ENCODE measurements at places on chromosomes 13 and 19.

DNA sequence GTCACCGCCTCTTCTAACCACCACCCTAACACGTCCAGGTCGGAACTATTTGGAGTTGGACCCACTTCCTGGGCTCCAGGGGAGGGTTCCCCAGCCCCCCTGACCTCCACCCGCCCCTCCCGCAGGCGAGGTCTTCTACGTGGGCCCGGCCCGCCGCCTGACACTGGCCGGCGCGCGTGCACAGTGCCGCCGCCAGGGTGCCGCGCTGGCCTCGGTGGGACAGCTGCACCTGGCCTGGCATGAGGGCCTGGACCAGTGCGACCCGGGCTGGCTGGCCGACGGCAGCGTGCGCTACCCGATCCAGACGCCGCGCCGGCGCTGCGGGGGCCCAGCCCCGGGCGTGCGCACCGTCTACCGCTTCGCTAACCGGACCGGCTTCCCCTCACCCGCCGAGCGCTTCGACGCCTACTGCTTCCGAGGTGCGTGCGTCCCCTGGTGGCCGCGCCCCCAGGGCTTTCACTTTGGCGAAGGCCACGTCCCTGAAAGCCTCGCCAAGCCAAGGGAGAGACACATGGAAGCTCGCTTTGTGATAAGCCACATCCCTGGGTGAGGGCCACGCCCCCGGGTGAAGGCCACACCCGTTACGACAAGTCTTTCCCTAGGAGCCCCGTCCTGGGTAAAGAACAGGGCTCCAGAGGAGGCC, 13.2 kb downstream of the NCAN start:
- DNase-seq, result peak; percentile 45

DNA sequence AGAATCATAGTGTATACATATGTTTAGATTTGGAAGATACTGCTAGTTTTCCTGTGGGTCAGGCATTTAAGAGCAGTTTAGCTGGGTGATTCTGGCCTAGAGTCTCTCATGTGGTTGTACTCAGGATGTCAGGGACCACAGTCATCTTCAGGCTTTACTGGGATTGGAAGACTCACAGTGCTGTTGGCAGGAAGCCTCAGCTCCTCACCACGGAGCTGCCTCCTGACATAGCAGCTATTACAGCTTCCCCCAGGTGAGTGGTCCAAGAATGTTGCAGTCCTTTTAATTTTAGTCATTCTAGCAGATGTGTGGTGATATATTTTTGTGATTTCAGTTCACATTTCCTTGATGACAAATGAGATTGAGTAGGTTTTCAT, 16.9 kb upstream of the GPR18 start:
- DNase-seq, result peak; percentile 69

DNA sequence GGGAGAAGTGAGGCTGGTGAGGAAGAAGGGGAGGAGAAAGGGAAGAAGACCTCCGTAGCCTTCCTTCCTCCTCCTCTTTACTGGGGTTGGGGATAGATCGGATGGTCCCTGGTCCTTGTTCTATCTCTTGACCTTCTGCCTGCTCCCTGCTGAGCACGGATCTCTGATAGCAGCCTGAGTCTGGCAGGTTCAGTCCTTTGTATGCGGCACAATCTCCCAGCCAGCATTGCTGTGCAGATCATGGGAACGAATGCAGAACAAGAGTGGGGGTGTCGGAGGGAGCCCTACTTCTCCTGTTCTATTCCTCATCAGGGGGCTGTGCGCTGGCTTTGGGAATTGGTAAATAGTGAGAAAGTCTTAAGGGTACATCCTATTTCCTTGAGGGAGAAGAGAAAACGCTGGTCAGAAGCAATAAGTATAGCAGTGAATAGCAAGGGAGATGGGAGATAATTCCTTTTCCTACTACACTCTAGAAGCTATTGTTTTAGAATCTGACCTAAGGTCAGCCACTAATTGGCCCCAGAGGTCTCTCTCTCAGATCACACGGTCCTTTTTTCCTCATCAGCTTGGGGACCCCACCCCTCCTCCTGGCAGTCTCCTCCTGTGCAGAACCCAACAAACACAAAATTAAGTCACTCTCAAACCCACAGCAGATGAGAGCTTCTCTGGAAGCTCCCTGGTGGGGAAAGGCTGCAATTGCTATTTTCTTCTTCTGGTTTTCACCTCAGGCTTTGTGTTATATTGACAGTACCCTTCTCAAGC, 41.0 kb downstream of the KL start:
- DNase-seq, result peak; percentile 23

DNA sequence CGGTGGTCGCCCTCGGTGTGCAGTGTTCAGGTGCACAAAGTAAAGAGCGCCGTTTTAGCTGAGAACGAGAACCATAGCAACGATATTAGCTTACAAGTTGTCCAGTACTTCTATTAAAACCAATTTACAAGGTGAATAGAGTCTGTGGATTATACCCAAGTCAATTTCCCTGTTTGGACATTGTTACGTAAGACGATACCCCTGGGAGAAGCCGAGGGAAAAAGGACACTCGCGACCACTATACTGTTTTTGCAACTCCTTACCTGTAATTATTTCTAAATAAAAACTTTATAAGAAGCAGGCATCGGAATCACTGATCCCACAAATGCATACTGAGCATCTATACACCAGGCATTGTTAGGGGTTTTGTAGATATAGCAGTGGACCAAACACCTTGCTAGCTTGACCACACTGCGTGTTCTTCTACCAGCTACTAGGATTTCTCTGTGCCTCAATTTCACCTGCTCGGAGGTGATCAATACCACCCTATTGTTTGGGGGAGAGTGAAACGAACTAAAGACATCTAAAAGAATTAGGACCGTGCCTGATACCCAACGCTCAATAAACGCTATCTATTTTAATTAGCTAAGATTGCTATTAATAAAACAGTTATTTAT, 488 bp upstream of the EEF2 start:
- DNase-seq, result no peak

DNA sequence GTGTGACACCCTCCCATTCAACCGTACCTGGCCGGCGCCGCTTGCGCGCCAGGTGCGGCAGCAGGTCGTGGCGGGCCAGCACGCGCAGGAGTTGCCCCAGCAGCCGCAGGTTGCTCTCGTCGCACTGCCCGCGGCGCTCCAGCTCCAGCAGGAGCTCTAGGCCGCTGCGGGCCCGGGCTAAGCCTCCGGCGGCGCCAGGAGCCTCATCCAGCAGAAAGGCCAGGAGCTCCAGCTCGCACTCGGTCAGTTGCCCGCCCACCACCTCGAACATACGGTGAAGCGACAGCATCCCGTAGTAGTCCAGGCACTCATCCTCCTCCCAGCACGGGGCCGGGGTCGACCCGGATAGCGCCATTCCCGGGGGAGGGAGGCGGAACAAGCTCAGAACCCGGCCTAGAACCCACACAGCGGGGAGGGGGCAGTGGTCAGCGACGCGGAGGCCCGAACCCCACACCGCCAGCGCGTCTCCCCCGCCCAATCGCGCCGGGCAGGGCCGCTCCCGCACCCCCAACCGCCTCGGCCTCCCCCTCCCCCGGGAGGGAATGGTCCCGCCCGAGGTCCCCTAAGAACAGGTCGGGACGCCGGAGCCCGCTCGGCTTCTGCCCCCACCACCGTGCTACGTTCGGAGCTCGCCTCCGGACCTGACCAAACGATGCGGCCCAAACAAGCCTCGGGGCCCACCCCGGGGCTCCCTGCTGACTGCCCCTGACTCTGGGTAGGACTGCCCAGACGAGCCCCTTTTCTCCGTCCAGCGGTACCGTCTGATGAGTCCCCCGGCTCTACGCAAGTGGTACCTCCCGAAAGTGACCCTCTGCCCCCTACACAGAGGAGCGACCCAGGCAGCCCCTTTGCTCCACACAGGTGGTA, 591 bp downstream of the DEDD2 start:
- peak; percentile 19 for DNase-seq

- DNase-seq, result peak; percentile 77
These were observed 16.9 kb downstream of the ZNF296 start for GRCh38 chr19:45059258-45059965.

- no peak for DNase-seq
These were observed 39.7 kb upstream of the TFDP1 start for GRCh38 chr13:113544896-113545295.

GRCh38 chr13:113756441-113757097, 2.5 kb upstream of the TMEM255B start:
- DNase-seq, result no peak

DNA sequence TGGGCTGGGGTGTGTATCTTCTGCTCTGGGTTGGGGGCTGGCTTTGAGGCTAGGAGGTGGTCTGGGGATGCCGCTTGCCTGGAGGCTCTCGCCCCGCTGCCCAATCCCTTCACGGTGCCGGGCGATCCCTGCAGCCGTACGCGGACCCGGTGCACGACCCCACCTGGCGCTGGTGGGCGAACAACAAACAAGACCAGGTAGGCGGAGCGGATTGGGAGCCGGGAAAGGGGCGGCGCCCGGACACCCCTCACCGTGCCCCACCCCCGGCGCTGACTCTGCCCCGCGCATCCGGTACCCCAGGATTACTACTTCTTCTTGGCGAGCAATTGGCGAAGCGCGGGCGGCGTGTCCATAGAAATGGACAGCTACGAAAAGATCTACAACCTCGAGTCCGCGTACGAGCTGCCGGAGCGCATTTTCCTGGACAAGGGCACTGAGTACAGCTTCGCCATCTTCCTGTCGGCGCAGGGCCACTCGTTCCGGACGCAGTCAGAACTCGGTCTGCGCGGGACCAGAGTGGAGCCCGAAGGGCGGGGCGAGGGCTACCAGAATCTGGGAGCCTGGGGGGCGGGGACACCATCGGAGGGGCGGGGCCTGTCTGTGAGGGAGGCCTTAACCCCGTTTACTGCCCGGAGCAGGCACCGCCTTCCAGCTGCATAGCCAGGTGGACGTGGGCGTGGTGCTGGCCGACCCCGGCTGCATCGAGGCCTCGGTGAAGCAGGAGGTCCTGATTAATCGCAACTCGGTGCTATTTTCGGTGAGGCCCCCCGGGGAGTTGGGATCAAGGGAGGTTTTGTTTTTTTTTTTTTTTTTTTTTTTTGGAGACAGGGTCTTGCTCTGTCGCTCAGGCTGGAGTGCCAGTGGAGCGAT, 12.1 kb upstream of the PSMD8 start:
- DNase-seq, result peak; percentile 62

DNA sequence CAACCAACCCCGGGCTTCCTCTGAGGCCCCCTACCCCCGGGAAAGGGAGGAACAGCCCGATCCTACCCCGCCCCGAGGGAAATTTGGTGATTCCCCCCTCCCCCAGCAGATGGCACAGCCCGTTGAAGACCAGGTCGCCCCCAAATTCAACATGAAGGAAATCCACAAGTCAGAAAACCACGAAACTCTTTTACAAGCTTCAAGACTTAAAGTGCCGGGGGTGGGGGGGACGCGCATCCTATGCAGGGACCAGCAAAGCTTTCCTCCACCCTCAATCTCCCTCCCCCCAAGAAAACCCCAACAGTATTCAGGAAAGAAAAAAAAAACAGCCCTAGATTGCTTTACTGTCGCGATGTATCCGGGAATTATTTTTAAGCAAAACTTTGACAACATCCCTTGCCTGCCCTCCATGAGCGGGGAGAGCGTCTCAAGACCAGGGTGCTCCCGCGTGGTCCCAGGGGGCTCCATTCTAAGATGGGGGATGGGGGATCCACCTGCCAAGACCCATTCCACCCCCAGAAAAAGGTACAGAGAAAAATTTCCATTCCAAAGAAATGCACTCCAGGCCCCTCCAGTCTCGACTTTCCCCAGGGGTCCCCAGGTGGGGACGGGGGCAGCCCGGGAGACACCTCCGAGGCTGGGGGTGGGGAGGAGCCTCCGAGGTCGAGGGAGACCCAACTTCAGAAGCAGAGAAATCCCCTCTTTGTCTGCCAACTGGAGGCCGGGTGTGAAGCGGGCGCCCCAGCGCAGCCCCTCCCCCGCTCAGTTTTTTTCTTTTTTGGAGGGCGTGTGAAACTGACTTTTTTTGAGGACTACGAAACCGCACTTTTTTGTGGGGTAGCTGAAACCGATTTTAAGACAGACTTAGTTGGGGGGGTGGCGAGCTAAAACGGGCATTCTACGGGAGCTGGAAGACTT, 1.5 kb downstream of the TCF3 start:
- DNase-seq, result no peak

- no peak for DNase-seq
These were observed 1692.0 kb downstream of the SLITRK5 start for GRCh38 chr13:89363144-89363543.

- peak; percentile 79 for DNase-seq
These were observed 1.6 kb downstream of the PKN1 start for GRCh38 chr19:14434543-14435319.

DNA sequence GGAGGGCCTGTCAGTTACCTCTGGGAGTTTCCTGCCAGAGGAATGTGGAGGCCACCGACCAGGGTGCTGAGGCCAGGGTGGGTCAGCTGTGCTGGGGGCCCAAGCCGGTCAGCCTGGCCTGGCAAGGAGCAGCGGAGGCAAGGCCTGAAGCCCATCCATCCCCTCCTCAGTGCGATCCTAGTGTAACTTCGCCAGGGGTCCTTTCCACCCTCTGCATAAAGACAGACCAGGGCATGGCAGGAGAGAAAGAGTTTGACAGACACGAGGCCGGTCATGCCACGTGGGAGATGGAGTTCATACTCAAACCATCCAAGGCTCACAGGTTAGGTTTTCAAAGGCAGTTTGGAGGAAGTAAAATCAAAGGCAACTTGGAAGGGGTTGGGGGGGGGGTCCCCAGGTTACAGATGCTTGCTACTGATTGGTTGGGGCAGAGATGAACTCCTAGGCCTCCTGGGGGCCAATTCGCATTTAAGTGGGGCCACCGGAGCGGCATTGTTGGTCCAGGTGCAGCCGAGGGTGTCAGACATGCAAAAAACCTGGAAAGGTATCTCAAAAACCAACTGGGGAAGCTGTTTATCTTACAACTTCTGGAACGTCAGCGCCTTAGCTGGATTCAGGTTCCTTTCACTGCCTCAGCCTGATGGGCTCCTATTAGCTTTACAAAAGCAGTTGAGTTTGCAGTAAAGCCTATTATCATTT, 36.8 kb upstream of the DPRX start:
- DNase-seq, result no peak

GRCh38 chr19:40191836-40192646, 815 bp downstream of the MAP3K10 start:
- no peak for DNase-seq

All from brain microvascular endothelial cell (primary cell).